ENCODE measurements at places on chromosomes 6 and 20.

GRCh38 chr6:164148788-164149187, 734.3 kb downstream of the QKI start:
- DNase-seq = no peak

GRCh38 chr20:32521780-32522525, 63.2 kb downstream of the NOL4L start:
- peak; percentile 95 for DNase-seq

- DNase-seq = no peak
Measured at GRCh38 chr6:53162606-53163005, 14.0 kb upstream of the GCM1 start.

DNA sequence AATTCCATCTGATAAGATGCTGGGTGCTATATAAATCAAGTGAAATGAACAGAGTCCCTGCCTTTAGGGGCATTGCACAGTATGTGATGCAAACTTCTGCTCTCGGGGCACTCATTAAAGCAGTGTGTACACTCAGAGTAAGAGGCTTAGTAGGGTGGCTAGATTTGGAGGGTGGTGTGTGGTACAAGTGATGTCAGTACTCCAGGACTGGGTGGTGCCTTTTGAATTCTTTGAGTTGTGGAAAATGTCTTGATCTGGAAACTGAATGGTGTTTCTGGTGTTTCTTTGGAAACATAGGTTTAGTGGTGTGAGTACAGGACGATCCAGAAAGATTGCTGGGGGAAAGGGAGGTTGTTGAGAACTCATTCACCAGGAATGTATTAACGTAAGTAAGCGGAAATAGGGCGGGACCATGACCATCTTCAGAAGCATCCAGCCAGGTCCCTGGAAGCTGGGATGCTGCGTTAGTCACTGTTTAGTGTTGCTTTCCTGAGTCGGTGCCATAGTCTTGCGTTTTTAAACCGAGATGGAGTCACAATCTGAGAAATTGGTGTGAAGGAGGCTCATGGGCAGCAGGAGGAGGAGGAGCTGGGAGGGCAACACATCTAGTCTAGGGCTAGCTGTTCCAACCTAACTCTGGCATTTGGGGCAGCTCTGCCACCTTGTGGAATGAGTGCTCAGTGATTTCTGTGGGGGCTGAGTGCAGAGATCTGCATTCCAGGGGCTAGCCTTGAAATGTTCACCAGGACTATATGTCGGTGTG, 70.3 kb downstream of the SCAND1 start:
- DNase-seq = peak; percentile 73

GRCh38 chr6:126803769-126804168, 314.7 kb upstream of the RSPO3 start:
- DNase-seq = no peak

- no peak for DNase-seq
Measured at GRCh38 chr20:34951652-34952051, 4.0 kb downstream of the GSS start.

GRCh38 chr6:41642090-41642959, 4.1 kb downstream of the MDFI start:
- DNase-seq = no peak

- DNase-seq = no peak
Measured at GRCh38 chr20:24957326-24958016, 8.4 kb downstream of the CST7 start.

DNA sequence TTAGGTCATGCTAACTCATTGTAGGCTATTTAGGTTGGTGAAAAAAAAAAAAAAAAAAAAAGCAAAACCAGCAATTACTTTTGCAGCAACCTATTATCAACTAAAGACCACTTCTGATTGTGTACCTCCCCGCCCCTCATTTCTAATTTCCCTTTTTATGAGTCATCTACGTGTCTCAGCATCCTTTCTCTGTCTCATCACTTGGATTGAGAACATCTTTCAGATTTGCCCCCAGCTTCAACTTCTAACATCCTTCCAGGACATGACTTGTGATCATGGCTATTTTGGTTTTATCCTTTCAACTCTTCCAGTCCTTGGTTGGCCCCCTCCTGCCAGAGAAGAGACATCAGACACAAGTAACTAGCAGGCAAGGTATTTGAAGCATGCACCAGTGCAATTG, 156.7 kb upstream of the CCN2 start:
- no peak for DNase-seq

- no peak for DNase-seq
Measured at GRCh38 chr6:2157441-2158127, 87.8 kb downstream of the GMDS start.

DNA sequence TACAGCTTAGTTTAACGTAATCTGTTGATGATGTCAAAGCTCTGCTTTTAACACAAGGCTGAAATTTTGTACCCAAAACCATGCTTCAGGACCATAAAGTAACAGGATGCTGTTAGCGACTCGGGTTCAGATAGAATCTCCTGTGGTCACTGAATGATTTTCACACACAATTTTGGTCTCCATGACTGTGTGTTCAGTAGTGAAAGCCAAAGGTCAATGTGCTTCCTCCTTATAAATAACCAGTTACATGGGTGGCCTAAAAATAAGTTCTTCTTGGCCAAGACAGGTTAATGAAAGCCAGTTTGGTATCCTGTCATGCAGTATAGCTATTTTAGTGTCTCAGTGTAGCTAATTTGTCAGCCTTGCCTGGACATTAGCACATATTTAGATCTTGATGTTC, 19.1 kb upstream of the LOC128125822 start:
- DNase-seq = no peak

DNA sequence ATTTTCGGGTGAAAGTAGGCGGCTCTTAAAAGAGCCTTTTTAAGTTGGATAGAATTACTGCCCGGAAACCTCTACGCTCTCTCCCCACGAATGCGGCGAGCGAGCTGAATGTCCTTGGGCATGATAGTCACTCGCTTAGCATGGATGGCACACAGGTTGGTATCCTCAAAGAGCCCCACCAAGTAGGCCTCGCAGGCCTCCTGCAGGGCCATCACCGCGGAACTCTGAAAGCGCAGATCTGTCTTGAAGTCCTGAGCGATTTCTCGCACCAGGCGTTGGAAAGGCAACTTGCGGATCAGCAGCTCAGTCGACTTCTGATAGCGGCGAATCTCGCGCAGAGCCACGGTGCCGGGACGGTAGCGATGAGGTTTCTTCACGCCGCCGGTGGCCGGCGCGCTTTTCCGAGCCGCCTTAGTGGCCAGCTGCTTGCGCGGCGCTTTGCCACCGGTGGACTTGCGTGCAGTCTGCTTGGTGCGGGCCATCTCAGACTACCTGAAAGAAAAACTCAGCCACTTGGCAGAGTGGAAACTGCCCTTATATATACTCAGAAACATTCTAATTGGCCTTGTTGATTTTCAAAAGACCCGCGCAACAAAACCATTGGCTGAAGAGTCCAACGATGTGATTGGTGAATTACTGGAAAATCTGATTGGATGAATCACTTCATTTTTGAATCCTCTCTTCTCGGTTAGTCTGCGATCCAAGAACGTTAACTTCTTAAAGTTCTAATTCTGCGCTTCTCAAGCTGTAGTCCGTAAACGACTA, 93.9 kb upstream of the BTN3A2 start:
- no peak for DNase-seq

GRCh38 chr20:34675993-34676641, 775 bp downstream of the PIGU start:
- no peak for DNase-seq

DNA sequence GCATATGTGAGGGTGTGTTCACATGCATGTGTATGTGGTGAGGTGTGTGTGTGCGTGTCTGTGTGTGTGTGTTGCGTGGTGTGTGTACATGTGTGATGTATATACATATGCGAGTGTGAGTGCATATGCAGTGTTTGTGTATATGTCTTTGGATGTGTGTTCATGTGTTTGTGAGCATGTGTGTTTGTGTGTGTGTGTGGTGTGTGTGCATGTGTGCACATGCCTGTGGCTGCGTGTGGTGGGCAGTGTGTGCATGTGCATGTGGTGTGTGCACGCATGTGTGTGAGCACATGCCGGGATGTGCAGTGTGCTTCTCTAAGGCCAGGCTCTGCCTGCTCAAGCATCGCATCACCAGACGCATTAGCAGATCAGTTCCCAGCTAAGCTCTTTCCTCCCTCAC, 5.7 kb downstream of the THBS2 start:
- DNase-seq = no peak

DNA sequence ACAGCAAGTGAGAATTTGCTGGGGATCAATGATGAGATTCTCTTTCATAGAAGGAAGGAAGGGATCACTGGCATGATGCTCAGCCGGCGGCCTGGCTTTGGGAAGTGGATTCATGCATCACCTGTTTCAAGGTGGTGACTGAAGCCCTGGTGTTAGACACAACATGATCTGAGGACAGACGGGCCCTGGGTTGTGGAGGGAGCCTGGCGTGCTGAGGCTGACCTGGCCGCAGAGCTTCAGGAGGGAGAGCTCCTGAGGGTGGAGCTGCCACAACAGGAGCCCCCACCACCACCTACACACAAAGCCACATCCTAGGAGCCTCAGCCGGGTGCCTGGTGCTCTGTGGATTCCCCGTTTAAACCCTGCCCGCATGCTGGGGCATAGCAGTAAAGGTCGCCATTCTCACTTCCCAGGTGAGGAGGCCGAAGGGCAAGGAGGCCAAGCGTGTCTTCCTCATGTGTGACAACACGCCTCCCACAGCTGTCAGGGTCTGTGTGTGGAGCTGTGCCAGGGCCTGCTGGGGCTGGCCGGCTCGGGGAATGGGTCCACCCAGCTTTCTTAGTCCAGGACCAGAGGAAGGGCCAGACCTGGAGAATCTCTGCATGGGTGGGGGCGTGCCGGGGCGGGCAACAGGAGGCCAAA, 107.0 kb downstream of the ERMARD start:
- DNase-seq = no peak

DNA sequence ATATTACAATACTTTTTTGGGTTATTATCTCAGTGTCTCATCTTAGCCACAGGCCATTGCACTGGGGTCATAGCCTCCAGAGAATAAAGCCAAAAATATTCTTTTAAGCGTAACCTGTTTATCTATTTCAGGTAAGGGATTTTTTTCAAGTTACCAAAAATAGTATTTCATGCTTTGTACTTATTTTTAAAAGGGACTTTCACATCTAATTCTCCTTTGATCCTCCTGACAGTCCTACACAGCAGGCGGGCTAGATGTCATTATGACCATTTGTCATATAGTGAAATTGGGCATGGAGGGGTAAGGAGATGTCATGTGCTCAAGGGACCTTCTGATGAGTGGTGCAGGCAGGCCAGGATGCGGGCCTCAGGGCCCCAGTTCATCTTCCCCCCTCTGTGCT, 68.9 kb downstream of the TBC1D7 start:
- DNase-seq = no peak

DNA sequence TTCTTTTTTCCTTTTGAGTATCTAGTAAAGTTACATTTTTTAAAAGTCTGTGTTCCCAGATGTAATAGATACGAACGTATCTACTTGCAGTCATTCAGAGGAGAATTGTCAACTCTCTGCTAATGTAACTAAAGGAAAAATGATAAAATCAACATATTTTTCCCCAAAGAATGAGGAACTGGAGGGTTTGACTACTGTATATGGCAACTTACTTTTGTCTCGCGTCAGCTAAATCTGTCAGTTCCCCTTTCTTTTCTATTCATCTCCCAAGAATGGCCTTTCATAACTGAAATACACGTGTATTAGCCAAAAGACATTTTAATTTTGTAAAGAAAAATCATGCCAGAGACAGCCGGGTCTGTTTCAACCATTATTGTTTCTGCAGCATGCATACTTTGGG, 5.4 kb downstream of the EYA2 start:
- no peak for DNase-seq

All from HuH-7.5 (cell line).